ENCODE measurements at places on chromosomes 13 and 19.

DNA sequence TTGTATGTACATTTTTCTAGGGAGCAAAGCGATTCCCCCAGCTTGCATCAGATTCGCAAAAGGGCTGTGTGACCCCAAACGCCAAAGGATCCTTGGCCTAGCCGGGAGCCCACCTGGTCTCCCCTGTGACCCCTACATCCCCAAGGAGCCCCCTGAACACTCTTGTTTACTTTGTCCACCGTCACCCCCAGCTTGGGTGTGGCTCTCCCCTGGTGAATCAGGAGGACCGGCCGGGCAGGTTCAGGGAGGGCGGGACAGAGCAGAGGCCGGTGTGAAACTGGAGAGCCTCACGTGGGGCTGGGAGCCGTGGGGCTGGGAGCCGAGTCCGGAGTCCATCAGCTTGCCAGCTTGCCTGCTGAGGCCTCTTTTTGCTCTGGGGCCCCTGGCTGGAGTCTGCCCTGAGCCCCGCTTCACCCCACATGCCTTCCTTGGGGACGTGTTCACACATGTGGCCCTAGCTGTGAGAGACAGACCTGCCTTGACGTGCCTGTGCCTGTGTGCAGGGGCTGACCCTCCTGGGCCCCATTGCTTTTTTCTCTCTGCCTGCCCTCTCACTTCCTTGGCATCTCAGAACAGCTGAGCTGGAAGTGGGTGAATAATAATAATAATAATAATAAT lies 2.0 kb downstream of the ITPKC start:
- peak; percentile 48 for DNase-seq

DNA sequence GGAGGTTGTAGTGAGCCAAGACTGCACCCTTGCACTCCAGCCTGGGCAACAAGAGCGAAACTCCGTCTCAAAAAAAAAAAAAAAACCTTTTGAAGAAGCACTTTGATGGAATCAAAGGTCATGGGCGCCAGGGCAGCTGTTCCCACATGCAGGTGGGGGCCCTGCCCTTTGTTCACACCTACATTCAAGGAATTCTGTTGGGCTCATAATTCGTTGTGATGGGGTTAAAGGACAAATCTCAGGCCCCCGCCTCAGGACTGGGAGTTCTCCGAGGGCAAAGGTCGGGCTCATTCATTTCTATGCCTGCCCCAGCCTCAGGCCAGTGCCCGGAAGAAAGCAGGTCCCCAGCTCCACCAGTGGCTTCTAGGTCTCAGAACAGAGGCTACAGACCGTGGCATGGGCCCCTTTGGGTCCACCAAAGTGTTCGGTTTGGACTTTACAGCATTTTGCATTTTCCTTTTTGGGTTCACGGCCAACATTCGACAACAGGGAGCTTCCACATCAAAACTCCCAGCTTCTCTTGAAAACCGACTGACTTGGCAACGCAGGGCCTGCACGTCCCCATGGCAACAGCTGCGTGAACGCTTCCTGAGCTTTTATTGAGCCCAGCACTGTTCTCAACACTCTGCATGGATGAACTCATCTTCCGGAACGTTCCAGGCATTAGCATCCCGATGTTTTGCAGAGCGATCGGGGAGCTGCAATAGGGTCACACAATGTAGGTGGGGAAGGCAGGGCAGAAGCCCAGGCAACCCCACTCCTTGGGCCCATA lies 10.1 kb upstream of the GTF2F1 start:
- DNase-seq: peak; percentile 72

- DNase-seq: no peak
Observed at GRCh38 chr13:38216181-38216580, 133.5 kb upstream of the UFM1 start.

DNA sequence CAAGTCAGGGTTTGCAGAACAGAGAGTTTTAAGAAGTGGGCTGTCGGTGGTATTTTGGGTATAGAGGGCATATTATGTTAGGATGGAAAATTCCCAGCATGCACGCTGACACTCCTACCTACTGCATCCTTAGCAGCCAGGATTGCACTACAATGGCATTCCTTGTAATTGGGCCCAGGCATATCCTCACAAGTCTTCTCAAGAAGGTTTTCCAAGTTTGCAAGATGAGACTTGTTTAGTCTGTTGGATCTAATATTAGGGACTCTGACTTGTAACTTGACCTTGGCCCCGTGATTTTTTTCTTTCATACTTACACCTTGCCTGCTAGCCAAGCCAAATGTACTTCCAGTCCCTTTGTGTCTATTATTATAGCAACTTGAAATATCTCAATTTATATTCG lies 335.7 kb upstream of the HTR2A start:
- DNase-seq: no peak

DNA sequence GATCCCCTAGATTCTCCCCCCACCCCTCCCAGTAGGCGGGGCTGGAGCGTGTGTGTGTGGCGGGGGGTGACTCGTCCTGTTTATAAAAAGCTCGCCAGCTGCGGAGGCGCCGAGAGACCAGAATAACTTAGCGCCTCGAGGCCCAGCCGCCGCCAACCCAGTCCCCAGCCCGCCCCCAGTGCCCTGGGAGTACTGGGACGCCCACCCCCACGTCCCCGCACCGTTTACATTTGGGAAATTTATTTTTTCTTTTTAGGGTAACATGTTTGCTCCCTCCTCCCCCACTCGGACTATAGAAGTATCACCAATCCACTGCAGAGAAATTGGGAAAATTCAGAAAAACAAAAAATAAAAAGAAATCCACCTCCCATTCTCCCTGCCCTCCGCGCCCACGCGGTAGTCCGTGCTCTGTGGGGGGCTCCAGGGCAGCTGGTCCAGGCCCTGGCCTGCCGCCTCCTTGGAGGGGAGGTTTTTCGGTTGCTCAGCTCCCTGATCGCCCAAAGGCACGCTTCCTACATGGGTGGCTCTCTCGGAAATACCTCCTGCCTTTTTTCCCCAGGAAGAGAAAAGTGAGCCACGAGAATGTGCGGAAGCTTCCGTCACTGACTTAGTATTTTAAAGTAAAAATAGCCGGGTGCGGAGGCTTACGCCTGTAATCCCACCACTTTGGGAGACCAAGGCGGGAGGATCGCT lies 1.5 kb upstream of the RAB3A start:
- DNase-seq: peak; percentile 74

- DNase-seq: no peak
Observed at GRCh38 chr19:46000491-46001246, 5.4 kb downstream of the CCDC61 start.

GRCh38 chr13:103539265-103539664 lies 473.0 kb upstream of the SLC10A2 start:
- DNase-seq: no peak

GRCh38 chr19:29535984-29536508 lies 10.3 kb downstream of the VSTM2B start:
- no peak for DNase-seq

DNA sequence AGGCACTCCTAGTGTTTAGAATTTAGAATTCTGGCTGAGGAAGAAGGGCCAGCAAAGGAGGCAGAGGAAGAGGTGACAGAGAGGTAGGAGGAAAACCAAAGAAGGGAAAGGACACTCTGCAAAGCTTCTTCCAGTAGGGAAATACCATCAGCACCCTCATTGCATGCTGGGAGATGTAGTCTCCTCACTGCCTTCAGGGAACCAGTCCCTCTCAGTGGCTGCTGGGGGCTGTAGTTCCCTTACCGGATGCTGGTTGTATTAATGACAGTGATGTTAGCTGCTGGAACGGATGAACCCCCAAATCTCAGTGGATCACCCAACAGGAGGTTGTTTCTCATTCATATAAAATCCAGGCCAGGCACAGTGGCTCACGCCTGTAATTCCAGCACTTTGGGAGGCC lies 10.1 kb downstream of the GRIN2D start:
- DNase-seq: peak; percentile 64

GRCh38 chr13:73970421-73971055 lies 163.7 kb downstream of the KLF12 start:
- peak; percentile 24 for DNase-seq

GRCh38 chr19:46634656-46635218 lies 1.3 kb downstream of the GNG8 start:
- no peak for DNase-seq

GRCh38 chr13:47252627-47253026 lies 355.8 kb upstream of the HTR2A start:
- peak; percentile 13 for DNase-seq

DNA sequence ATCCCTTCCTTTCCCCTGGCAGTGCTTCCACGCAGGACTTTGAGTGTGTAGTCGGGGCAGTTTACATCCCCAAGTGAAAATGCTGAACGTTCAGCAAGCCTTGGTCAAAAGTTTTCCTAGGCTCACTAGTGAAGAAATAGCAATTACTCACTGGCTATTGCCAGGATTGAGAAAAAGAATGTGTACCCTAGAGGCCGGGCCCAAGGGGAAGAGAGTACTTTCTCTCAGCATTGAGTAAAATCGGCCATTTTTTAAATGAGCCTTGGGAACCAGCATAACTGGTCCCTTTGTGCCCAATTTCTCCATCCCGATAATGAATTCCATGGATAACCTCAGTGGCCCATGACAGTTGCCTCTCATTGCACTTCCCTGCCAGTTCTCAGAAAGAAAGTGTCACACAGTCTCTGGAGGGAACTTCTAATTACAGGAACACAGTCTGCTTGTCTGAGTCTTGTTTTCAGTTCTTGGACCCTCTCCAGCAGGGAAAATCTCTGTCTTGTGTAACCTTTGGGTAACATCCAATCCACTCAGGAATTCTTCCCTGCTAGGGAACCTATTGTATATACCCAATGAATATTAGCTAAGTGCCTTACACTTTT lies 7.3 kb upstream of the OR7D2 start:
- no peak for DNase-seq

DNA sequence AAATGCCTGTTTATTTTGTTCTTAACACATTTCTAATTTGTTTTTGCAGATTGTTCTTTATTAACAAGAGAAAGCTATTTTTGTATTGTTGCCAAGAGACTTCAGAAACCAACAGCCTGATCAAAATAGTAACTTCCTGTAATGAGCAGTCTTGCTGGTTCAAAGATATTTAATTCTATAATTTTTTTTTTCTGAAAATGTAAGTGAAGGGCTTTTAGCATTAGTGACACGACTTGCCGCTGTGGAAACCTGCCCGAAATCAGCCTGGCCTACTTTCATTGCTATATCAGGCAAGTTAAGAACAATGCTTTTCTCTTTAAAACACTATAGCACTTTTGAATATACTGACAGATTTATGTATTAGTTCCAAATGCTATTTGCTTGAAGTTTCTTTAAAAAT lies 374.3 kb downstream of the EFNB2 start:
- DNase-seq: peak; percentile 34

- DNase-seq: no peak
Observed at GRCh38 chr19:45468159-45468651, 409 bp downstream of the FOSB start.

DNA sequence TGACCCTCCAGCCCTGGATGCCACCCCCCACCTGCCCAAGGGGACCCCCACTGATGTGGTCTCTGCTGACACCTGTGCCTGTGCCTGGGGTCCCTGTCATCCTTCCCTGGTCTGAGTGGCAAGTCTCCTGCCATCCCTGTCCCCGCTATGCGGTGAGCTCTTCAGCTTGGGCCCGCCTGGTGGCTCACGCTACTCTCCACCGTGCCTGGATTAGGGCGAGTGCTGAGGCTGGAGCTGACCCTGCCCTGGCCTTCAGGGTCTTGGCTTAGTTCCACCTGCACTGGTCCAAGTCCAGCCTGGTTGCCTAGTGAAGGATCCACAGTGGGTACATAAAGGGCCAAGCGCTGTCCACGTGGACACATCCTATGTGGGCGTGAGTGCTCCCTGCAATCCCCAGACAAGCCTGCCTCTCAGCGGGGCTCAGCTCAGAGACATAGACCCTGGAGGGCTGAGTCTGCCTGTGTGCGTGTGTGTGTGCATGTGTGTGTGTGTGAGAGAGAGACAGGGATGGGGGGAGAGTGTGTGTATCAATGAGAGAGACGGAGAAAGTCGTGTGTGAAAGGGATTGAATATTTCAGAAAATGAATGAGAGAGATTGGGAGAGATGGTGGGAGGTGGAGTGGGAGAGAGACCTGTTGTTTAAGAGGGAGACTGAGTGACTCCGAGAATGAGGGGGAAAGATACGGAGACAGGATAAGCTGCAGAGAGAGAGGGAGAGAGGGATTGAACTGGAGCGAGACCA lies 22.1 kb downstream of the WTIP start:
- no peak for DNase-seq

DNA sequence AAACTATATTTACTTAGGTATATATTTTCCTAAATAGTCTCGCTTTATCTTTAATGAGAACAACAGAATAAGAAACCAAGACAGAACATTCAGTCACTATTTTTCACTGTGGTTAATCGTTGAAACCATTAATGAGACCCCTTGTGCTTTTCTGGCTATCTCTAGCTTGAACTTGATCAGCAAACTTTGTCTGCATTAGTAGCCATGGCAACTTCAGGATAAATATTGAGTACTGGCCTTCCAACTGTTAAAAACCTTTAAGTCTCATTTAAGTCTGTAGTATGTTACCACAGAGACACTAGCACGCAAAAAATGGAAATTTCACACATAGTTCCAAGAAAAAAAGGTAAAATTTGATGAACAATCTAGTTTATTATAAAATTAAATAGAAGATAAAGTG lies 946.0 kb downstream of the SLITRK5 start:
- DNase-seq: no peak

DNA sequence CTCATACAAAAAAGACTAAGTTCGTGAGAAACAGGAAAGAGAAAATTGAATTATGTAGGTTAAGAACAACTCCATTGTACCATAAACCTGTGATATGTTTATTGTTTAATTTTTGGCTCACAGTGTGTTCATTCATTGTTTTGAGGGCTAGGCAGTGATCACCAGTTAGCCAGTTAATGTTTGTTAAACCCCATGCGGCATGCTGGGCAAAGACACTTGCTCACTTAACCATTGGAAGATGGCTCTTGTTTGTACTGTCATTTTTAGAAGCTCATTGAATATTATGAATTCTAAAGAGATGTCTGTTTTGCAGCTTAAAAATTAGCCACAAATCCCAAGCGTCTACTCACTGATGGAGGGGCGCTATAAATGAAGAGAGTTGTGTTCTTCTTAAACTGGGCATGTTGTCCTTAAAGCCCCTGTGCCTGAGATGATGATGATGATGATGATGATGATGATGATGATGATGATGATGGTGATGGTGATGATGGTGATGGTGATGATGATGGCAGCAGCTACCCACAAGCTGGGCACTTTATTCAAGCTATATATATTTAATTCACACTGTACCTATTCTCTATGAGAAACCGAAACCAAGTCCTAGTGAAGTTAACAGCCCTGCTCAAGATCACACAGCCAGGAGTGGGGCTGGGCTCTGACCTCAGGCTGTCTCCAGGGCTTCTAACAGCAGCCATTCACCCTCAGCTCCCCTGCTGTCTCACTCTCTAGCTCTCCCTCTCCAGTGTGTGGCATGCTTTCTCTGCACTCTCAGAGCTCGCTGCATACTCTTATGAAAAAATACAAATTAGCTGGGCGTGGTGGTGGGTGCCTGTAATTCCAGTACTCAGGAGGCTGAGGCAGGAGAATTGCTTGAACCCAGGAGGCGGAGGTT lies 169.1 kb downstream of the SHISA2 start:
- peak; percentile 22 for DNase-seq

DNA sequence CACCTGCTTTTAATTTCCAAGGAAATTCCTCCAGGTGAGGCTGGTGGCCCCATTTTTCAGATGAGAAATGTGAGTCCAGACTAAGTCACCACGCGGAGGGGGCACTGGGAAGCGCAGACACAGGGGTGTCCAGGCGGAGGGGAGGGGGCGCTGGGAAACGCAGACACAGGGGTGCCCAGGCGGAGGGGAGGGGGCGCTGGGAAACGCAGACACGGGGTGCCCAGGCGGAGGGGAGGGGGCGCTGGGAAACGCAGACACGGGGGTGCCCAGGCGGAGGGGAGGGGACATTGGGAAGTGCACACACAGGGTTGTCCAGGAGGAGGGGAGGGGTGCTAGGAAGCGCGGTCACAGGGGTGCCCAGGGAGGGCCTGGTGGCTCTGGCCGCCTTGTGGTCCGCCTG lies 3.5 kb downstream of the GRK1 start:
- no peak for DNase-seq
